Nephron progenitor cell (in vitro differentiated cells): ENCODE measurements at places on chromosomes 13 and 19.

DNA sequence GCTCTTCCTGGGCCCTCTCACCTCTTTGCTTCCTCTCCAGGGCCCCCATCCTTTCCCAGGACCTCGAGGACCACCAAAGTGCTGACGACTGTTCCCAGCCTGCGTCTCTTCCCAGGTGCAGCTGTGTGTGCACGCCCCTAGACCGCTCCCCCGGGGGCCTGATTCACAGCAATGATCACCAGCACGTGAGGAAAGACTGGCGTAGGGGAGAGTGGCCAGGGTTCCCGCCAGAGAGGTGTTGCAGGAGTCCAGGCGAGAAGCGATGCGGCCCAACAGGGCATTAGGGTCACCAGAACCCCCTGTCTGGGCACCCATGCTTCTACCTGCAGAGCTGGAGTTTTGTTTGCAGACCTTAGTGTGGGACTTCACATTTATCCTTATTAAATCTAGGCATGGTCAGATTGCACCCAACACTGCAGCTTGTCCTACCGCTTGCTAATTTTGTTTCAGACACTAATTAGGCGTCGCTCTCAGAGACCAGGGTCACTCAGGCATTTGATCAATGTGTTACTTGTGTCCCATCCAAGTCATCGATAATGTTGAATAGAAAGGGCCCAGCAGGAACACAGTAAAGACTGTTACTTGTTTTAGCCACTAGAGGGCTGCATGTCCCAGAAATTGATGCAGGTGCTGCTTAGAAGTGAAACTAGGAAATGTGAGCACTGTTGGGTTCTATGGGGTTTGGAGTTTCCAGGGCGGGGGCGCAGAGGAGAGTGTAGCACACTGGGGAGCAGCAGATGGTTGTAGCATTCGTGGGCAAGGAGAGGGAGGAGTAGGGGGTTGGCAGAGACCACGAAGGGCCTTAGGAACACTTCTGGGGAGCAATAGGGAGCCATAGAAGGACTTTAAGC lies 53.2 kb downstream of the CDADC1 start:
- H3K4me1 ChIP-seq = peaks cover 48% of the 10 kb centered on the region
- H3K27me3 ChIP-seq = peaks cover 9% of the 10 kb centered on the region
- H3K27ac ChIP-seq = peak overlapping the region; percentile 26
- H3K4me3 ChIP-seq = no peak overlapping the region
- peak; percentile 39 for DNase-seq
- no peaks in the 10 kb centered on the region for H3K36me3 ChIP-seq

- H3K4me3 ChIP-seq = no peak overlapping the region
- no peaks in the 10 kb centered on the region for H3K36me3 ChIP-seq
- DNase-seq = no peak
These were observed 11.5 kb upstream of the TNFSF9 start for GRCh38 chr19:6519289-6519688.

DNA sequence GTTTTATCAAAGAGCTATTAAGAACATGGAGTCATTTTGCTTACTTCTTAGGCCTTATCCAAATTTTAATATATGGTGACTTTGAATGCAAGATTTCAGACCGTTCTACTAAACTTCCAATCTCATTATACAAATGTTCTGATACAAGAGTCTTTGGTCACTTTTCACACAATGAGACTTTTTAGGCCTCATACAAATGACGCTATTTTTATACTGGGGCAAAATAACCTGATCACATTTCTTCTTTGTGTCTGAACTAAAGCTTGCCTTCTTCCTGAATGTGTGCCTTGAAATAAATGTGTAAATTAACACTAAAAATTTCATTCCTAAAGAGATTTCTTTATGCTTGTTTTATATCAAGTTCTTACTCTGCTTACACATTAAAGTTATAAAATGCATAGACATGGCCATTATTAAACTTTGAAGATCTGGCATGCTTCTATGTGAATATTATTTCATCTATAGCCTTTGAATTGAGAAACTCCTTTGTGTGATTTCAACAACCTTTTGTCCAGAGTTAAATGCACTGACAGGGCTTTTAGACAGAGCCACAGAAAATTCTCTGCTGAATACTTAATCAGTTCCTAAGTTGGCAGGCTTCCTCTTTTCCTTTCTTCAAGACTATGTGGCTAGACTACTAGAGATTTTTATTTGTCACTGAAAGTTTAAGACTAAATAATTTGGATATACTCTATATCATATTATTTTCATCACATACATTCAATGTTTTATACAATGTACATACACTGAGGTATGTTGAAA lies 86.1 kb downstream of the EDNRB start:
- H3K27me3 ChIP-seq = no peaks in the 10 kb centered on the region
- no peaks in the 10 kb centered on the region for H3K36me3 ChIP-seq
- H3K4me3 ChIP-seq = no peak overlapping the region
- H3K27ac ChIP-seq = no peak overlapping the region
- no peaks in the 10 kb centered on the region for H3K4me1 ChIP-seq

DNA sequence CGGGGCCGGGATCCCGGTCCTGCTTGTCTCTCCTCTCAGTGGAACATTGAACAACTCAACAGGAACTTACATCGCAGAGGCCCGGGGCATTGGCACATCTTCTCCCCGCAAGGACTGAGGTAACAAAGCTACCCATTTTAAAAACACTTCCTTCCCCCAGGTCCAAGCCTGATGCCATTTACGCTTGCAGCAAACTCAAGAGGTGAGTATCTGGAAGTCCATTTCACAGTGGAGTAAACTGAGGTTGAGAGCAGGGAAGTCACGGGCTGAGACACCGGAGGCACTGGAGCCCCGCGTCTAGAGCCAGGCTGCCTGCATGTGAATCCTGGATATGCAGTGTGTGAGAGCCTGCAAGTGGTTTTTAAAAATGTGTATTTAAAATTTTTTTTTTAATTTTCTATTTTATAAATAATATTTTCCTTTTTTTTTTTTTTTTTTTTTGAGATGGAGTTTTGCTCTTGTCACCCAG lies 492 bp upstream of the PGLYRP1 start:
- no peak for DNase-seq
- H3K4me3 ChIP-seq = no peak overlapping the region
- H3K36me3 ChIP-seq = peaks cover 13% of the 10 kb centered on the region
- no peak overlapping the region for H3K27ac ChIP-seq

DNA sequence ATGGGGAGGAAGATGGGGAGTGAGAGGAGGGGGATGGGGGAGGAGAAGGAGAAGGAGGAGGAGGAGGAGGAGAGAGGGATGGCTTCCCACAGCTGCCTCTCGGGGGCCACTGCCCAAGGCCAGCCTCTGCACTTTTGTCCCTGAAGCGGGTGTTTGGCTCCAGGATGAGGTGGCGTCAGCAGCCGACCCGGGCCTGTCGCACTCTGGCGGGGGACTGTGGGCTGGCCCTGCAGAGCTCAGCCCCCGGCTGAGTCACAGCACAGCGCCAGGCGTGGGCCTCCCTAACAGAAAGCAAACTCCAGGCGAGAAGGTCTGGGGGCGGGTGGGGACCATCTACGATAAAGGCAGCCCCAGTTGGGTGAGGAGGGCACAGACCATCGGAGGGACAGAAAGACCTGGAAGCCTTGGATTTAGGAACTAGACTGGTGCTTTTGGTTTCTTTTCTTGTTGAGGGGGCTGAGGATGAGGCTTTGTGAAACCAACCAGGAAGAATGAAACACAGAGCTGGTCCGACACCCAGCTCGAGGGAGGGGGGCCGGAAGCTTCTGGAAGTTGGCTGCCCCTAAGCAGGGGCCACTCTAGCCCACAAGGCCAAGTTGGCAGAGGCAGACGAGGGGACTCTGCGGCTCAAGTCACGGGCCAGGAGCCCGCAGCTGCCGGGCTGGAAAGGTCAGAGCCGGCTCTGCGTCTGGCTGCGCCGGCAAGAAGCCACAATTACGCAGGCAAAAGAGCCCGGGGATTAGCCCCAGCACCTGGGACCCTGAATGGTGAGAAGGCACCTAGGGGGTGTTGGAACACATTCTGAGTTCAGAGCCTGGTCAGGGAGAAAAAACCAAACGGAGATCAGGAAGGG lies 18.2 kb downstream of the LSM4 start:
- H3K27me3 ChIP-seq = no peaks in the 10 kb centered on the region
- peaks cover 41% of the 10 kb centered on the region for H3K4me1 ChIP-seq
- peak overlapping the region; percentile 67 for H3K4me3 ChIP-seq
- H3K36me3 ChIP-seq = peaks cover 14% of the 10 kb centered on the region
- H3K27ac ChIP-seq = peak overlapping the region; percentile 98

- no peaks in the 10 kb centered on the region for H3K36me3 ChIP-seq
- H3K4me3 ChIP-seq = no peak overlapping the region
- no peaks in the 10 kb centered on the region for H3K27me3 ChIP-seq
- H3K27ac ChIP-seq = no peak overlapping the region
- H3K4me1 ChIP-seq = peaks cover 17% of the 10 kb centered on the region
These were observed 193.7 kb upstream of the RXFP2 start for GRCh38 chr13:31545616-31546015.

DNA sequence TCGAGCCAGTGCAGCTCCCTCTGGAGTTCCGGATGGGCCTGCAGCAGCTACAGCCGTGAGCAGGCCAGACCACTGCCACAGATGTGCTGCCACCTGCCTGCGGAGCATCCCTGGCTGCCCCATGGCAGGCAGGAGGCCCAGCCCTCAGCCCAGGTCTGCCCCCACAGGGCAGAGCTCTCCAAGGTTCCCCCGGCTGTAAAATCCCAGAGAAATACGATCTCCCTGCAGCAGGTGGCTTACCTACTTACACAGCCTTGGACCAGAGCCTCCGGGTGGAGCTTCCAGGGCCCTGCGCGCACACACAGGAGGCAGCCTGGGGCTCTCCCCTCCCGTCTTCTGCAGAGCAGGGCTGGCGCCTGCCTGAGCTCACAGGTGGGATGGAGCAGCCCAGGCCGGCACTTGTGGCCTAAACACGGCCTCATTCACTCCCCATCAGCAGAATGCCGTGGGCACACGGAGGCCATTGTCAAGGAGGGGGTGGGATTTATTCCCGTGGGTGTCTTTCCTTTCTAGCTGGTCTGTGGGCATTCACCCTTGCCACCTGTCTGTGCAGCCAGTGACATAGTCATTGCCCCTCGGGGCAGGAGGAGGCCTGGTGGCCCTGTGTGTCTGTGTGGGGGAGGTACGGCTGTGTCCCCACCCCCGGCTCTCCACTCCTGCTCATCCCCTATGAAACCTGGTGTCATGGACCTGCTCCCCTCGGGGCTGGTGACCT lies 118.0 kb downstream of the KDM4B start:
- DNase-seq = no peak
- H3K27me3 ChIP-seq = no peaks in the 10 kb centered on the region
- H3K4me1 ChIP-seq = peaks cover 76% of the 10 kb centered on the region
- H3K36me3 ChIP-seq = peaks cover 14% of the 10 kb centered on the region
- H3K4me3 ChIP-seq = no peak overlapping the region
- no peak overlapping the region for H3K27ac ChIP-seq

GRCh38 chr19:35134601-35135242 lies at the start of gene LGI4:
TSS of gene LGI4 (minus strand) at chr19:35135059. CDS start at chr19:35134680, 379 bp downstream.
- peaks cover 58% of the 10 kb centered on the region for H3K4me1 ChIP-seq
- peak; percentile 32 for DNase-seq
- H3K27me3 ChIP-seq = peaks cover 11% of the 10 kb centered on the region
- peak within 1 kb of the TSS; percentile 57 for H3K27ac ChIP-seq
- H3K36me3 ChIP-seq = no peaks in the 10 kb centered on the region

- H3K4me3 ChIP-seq = no peak overlapping the region
- H3K27ac ChIP-seq = no peak overlapping the region
- no peaks in the 10 kb centered on the region for H3K36me3 ChIP-seq
- H3K4me1 ChIP-seq = no peaks in the 10 kb centered on the region
- H3K27me3 ChIP-seq = no peaks in the 10 kb centered on the region
These were observed 783.7 kb downstream of the PCDH9 start for GRCh38 chr13:66446413-66446812.

GRCh38 chr13:98938801-98939200 lies 39.1 kb downstream of the DOCK9 start:
- no peaks in the 10 kb centered on the region for H3K36me3 ChIP-seq
- H3K27ac ChIP-seq = peak overlapping the region; percentile 44
- no peak overlapping the region for H3K4me3 ChIP-seq
- peaks cover 43% of the 10 kb centered on the region for H3K4me1 ChIP-seq

DNA sequence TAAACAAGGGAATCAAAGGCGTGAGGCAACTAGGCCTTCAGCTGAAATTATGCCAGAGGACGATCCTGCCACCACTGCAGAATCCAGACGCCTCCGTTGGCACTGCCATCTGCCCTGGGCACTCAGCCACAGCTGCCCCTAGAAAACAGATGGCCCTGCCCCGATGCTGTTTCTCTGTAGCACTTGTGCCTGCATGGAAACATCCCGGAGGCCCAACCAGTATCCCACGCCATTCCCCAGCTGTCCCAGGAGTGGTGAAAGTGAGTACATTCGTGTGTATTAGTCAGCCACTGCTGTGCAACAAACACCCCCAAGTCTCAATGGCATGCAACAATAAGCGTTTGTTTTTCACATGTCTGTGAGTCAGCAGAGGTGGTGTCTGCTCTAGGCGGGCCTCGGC lies 8.9 kb upstream of the CRTC1 start:
- no peak for DNase-seq
- peaks cover 6% of the 10 kb centered on the region for H3K27me3 ChIP-seq
- peaks cover 7% of the 10 kb centered on the region for H3K36me3 ChIP-seq

DNA sequence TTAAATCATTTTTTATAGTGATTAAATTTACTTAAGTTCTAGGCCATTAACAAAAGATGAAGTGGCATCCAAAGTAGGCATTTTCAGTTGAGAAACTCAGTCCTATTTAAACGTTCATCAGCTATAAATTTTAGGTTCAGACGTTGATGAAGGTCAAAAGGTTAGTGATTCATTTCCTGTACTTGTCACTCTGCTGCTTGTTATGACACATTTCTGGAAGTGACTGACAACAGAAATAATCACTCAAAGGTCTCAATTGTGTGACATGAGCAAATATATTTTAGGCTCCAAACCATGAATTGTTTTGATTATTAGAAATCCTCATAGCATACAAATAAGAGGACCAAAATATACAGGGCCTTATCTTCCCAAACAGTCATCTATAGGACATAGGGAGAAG lies 10.3 kb upstream of the EDNRB start:
- no peaks in the 10 kb centered on the region for H3K27me3 ChIP-seq
- DNase-seq = no peak
- no peak overlapping the region for H3K27ac ChIP-seq
- H3K4me1 ChIP-seq = peaks cover 18% of the 10 kb centered on the region
